NCI-H2081 treated with DMSO at 0.1 percent for 48 hours (cell line): ENCODE measurements at places on chromosomes 12 and 14.

- no peak for DNase-seq
These were observed 465.7 kb upstream of the MGAT4C start for GRCh38 chr12:86721713-86722397.

DNA sequence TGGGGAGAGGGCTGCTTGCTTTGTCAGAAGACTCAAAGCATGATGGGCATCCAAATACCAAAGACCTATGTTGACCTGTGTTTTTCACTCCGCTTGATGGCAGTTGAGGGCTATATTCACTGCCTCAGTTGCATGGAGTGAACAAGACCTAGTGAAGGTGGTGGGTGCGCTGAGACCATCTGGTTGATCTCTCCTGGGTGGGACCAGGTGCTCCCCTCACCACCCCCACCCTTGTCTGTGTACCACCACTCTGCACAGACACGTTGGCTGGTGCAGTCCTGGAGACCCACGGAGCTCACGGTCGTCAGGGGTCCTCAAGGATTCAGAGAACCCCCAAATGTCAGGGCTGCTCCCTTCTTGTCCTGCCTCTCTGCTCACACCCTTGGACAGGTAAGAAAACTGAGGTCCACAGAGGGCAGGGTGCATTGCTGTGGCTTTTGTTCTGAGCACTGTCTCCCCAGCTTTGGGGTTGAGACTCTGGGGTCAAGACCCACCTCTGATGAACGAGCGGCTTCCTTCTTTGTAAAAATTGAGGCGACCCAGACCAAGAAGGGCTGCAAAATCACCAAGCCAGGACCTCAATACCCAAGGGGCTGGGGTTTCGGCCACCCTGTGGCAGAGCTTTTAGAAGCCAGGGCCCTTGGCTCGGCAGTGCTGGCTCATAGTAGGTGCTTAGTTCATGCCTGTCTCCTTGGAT is 166.3 kb upstream of the RTL1 start:
- no peak for DNase-seq

GRCh38 chr12:115864396-115864795 is 413.1 kb downstream of the MED13L start:
- no peak for DNase-seq

GRCh38 chr14:94196057-94196456 is 21.9 kb downstream of the PPP4R4 start:
- DNase-seq, result no peak

- DNase-seq, result no peak
These were observed 1.4 kb downstream of the ACIN1 start for GRCh38 chr14:23093526-23093925.

DNA sequence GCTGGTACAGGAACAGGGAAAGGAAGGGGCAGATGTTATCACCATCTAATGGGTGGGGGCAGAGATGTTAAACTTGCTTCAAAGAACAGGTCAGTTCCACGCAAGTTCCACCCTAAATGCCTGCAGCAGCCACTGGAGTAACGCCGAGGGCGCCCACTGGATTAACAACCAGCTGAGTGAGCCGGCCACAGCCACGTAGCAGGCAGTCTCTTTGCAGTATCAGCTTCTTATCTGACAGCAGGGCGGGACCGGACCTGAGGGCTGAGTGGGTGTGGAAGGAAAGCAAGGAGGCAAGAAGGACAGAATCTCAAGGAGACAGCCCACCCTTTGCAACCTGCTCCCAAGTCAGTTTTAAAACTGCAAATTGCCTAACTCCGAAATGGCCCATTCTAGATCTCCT is 38.4 kb upstream of the FOXN3 start:
- DNase-seq, result no peak
